A673 (cell line): ENCODE measurements at places on chromosomes 7 and 10.

GRCh38 chr7:87370660-87371180 lies 25.3 kb downstream of the CROT start:
- DNase-seq = peak; percentile 1

DNA sequence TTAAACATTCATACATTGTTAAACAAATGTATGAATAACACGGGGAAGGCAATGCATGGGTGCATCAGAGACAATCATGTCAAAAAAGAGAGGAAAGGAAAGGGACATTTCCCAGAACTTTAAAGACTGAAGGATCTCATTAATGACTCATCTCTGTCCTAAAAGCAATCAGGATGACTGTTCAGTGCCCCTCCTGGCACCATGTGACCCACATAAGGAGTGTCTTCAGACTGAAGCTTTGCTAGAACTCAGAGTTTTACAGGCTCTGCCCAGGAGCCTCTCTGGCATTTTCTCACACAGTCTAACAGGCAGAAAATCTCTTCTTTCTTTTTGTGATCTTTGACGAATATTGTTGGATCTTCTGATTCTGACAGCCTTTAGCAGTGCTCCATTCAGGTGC lies 315.3 kb downstream of the OTUD1 start:
- DNase-seq = peak; percentile 44

DNA sequence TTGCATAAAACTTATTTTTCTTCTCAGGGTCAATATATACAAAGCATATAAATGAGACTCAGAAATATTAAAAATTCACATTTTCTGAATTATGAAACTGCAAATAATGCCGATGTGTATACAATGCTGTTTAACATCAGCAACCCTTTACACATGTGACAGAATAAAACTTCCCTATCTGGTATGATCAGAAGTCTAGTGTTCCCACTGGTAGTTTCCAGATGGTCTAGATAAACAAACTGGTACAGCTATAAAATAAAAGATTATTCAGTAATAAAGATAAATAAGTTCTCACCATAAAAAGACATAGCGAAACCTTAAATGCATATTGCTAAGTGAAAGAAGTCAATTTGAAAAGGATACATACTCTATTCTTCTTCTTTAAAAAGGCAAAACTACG lies 7.9 kb downstream of the POLR1F start:
- no peak for DNase-seq

GRCh38 chr10:71933651-71934050 lies 30.5 kb upstream of the CHST3 start:
- no peak for DNase-seq

DNA sequence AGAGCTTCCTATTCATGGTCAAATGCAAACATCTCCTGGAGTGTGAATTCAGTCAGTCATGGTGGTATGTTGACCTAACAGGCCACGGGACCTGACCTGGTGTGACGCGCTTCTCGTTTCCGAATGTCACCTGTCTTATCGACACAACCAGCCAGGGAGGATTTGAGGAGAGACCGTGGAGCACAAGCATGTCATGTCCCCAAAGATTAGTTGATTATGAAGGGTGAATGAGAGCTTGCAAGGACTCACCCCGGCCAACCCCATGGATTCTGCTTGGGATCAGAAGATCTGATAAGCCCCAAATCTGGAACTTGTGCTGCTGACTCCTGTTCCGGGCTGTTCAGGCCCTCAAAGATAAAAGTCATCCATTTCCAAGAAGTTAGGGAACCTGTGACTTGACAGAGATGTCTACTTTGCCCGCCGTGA lies 10.5 kb downstream of the ADRA2A start:
- no peak for DNase-seq

- DNase-seq = peak; percentile 19
These were observed 196.7 kb downstream of the ANK3 start for GRCh38 chr10:60192946-60193345.

DNA sequence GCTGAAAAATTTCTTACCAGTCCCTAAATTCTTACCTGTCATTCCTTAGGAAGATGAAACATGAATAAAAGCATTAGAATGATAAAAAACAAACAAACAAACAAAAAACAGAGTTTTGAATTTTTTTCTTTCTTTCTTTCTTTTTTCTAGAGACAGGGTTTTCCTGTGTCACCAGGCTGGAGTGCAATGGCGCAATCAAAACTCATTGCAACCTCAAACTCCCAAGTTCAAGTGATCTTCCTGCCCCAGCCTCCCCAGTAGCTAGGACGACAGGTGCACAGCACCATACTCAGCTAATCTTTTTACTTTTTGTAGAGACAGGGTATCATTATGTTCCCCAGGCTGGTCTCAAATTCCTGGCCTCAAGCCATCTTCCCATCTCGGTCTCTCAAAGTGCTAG lies 26.5 kb downstream of the NT5C2 start:
- no peak for DNase-seq

- no peak for DNase-seq
These were observed 720 bp upstream of the RFC2 start for GRCh38 chr7:74254858-74255379.

DNA sequence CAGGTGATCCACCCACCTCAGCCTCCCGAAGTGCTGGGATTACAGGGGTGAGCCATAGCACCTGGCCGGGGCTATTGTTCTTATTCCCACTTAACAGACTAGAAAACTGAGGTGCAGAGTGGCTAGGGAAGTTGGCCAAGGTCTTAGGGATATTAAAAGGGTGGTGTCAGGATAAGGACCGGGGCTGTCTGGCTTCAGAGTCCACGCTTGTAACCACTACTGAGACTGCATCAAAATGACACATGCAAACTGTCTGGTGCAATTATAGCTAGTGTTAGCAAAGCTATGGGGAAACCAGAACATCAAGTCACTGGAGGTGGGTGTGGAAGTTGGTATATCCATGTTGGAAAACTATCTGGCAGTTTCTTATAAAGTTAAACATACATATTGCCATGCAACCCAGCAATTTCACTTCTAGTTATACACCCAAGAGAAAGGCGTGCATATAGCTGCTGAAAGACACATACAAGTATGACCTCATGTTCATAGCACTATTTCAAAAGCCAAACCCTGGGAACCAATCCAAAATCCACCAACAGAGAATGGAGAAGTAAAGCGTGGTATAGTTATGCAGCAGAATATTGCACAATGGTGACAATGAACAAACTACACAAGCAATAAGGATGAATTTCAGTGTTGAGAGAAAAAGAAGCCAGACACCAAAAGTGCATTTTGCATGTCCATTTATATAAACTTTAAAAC lies 33.9 kb upstream of the EEPD1 start:
- peak; percentile 62 for DNase-seq

DNA sequence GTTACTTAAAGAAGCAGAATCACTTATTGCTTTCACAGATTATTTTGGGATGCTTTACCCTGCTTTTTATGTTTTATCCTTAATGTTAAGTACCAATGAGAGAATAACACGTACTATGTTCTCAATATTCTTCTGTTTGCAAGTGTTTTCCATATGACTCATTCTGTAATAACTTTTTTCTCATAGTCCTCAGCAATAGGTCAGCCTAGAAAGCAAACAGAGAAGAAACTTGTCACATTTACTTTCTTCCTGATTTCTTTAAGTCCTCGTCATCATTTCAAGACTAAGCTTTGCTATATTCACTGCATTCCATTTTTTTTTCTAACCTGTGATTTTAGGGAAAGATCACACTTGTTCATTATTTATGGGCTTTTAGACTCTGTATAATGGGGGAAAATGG lies 6.8 kb upstream of the AGR2 start:
- no peak for DNase-seq
